SHP77 treated with DMSO at 0.1 percent for 48 hours (cell line): ENCODE measurements at places on chromosomes 11 and 22.

DNA sequence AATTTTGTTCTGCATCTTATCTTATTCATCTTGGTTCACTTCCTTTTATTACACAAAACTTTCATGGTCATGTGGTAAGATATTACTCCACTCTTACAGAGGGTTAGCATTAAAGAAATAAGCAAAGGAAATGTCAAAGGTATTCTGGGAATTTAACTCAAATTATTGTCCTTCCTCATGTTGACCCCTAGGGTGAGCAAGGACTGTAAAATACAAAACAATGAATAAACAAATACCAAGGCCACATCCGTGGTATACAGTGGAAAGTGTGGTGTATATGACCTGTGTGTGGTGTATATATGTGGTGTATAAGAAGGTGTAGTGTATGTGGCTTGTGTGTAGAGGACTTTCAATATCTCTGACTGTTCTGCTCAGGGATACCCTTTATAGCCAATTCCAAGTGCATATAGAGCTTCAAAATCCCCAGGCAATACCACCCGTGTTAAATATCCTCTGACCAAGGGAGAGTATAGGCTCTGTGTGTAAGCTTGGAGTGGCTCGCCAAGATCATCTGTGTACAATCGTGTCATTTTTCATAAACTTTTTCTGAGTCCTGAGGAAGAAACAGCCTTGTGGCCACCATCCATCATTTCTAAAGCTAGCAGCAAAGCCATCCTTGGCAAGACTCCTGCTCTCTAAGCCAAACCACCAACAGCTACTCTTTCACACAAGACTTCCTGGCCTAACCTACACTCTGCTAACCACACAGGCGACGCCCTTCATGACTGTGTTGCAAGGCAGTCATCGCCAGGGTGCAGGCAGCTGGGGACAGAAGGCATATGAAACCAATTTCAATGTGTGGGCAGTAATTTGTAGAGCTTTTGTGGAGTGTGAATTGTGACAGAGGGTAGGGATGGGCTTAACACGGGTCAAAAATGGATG, 548.0 kb downstream of the ETS1 start:
- no peak for DNase-seq

GRCh38 chr11:90947930-90948329, 725.1 kb upstream of the CHORDC1 start:
- DNase-seq = no peak

- no peak for DNase-seq
These were observed 557.1 kb upstream of the CADM1 start for GRCh38 chr11:116061322-116061721.

- no peak for DNase-seq
These were observed at the start of gene KCNJ4 for GRCh38 chr22:38455076-38455529. TSS of gene KCNJ4 (minus strand) at chr22:38455199. CDS start at chr22:38428132, 27,067 bp downstream.

GRCh38 chr22:35479985-35480550, 60.6 kb upstream of the RASD2 start:
- DNase-seq = no peak

- DNase-seq = no peak
These were observed 16.8 kb upstream of the RGL4 start for GRCh38 chr22:23673826-23674690.

- DNase-seq = no peak
These were observed 15.2 kb downstream of the NRIP3 start for GRCh38 chr11:8988329-8989234.

- no peak for DNase-seq
These were observed 108.9 kb upstream of the SLC5A12 start for GRCh38 chr11:26830757-26831156.

- no peak for DNase-seq
These were observed 43.1 kb upstream of the GRAMD1B start for GRCh38 chr11:123386796-123387510.

DNA sequence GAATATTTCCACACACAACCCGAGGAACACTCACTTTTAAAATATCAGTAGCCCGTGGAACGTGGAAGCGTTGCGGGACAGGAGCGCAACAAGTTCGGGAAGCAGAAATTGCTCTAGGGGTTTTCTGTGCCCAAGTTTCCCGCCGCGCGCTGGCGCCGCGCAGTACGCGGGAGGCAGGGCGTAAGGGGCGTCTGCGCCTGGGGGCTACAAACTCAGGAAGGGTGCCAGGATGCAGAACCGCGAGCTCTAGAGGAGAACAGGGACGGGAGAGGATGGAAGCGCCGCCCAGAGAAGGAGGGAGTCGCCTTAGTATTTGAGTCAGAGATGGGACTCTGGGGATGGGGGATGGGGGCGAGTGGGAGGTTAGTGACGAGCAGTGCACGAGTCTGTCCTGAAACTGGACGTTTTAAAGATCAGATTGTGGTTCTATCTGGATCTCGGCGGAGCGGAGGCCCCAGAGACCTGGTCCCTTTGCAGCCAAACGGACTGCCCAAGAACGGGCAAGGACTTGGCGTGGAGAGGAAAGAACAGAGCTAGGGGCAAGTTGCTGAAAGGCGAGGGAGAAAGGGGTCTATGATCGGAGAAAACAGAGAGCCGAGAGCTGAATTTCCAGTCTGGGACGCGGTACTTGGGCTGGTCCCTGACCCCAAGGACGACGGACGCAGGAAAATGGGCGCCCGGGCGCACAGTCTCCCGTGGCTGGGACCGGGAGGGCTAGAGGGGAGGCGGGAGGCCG, 4.7 kb downstream of the BSX start:
- DNase-seq = no peak

GRCh38 chr11:92948116-92948515, 21.3 kb upstream of the MTNR1B start:
- DNase-seq = no peak

GRCh38 chr11:47940904-47941649, 39.3 kb upstream of the PTPRJ start:
- DNase-seq = no peak

DNA sequence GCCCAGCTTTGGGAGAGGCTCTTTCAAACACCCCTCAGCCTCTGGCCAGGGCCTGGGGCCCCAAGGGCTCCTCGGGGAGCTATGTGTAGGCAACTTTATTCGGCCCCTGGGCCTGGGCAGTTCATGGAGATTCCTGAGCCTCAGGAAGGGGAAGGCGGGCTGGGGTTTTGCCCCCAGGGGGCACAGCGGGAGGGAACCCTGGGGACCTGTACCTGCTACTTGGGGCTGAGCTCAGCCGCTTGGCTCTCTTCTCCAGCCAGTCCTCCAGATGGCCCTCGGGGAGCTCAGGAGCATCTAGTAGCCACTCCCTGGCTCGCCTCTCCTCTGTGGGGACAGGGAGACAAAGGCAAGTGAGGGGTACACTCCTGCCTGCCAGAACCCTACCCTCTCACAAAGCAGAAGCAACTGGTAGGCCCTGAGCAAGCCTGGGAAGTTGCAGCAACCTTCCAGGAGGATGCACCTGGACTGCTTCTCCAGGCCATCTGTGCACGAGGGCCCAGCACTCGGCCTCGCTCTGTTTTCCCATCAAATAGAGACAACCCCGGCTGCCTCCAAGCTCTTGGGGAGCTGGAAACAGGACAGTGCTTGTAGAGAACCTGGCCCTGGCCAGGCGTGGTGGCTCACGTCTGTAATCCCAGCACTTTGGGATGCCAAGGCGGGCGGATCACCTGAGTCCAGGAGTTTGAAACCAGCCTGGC, 18.5 kb downstream of the CABP7 start:
- DNase-seq = no peak

DNA sequence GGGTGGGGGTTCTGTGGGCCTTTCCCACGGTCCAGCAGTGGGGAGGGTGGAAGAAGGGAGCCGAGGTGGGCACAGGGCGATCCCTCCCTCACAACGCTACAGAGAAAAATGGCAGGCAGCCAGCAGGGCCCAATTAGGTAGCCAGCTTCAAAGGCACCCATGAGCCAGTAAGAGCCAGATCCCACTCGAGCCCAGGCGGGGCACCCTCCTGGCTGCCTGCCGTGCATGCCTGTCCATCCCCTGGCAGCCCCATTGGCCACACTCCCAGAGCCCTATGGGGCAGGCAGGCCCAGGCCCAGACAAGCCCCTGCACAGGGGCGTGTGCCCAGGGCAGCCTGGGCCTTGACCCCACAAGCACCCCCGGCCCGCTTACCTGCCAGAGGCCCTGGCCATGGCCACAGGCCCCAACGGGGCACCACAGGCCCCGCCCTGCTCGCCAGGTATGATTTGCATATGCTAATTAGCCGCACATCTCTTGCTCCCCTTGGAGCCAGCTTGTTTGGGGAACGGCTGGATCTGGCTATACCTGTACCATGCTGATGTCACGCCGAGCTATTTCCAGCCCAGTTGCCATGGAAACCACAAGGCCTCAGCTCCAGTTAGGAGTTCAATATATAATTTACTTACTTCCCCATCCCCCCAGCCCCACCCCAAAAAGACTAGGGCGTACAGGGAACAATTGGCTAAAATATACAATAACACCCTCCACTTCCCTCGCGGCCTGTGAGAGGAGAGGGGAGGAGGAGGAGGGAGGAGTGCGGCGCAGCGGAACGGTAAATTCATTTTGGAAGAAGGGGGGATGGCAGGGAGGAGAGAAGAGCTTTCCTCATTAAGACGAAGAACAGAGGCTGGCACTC, 47.5 kb upstream of the TCF20 start:
- DNase-seq = no peak

GRCh38 chr11:74444173-74444826, 23.0 kb downstream of the KCNE3 start:
- DNase-seq = no peak

DNA sequence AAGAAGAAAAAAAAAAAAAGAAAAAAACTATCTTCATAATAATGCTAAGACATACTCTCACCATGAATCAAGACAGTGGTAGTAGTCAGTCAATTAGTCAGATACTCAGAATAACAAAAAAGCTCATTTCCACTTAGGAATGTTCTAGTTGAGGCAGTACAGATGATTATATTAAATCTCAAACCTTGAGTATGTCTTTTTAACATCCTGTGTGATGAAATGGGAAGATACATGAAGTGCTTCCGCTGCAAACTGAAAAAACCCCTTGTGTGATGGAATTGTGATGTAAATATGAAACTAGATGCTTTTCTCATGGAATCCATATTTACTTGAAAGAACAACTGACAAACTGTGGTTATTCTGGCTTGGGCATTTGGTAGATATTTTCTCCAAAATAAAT, 13.7 kb downstream of the AMOTL1 start:
- DNase-seq = no peak

GRCh38 chr22:36333644-36334043, 54.1 kb downstream of the MYH9 start:
- DNase-seq = no peak

- no peak for DNase-seq
These were observed 171.7 kb downstream of the INSC start for GRCh38 chr11:15286465-15286864.

DNA sequence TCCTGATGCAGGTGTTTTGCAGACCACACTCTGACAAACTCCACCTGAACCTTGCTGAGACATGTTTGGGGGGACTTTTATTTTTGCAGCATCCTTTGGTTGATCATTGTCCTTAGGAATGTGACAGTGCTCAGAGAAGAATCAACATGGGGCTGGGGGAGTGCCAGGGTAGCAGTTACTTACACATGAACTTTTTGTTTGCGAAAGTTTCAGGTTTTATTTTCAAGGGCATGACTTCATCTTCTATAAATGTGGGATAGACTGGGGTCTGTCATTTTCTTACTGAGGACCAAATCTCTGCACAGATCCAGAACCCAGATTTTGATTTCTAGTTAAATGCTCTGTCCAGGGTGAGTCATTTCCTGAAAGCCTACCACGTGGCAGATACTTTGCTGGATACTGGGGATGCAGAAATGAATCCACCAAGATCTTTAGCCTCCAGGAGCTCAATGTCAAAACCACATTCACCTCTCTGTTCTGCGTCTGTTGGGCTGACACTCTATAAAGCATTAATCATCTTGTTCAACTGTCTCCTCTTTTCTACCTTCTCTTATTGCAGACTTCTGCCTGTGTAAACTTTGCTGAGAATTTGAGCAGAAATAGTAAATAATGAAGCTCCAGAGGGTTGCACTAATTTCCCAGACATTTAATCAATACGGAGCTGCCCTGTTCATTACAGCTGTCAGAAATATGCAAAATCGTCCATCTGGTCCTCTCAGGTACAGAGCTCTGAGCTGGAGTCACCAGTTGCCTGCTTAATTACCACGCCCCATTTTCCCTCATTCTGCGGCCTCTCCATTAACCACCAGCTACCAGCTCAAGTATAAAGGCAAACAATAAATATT, 387.9 kb downstream of the MIAT start:
- DNase-seq = no peak

DNA sequence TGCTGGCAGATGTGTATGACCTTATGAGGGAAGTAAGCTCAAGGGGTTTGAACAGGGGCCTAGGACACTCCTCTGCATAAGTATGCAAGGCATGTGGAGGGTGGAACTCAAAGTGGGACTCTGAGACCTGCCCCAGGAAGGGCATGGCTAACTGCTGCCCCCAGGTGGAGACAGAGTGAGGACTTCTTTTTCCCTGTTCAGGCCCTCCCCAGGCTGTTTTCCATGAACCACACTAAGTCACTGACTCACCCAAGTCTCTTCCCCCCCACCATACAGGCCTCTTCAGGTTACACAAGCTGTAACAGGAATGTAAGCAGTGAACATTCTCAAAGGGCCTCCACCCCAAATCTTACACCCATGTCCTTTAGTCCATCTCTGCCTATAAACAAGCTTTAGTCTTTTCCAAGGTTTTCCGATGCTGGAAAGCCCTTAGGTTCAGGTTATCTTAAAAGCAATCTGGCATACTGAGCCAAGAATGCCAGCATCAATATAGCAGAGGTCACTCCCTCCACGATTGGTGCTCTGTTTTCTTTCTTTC, 13.1 kb downstream of the EEF1G start:
- no peak for DNase-seq

DNA sequence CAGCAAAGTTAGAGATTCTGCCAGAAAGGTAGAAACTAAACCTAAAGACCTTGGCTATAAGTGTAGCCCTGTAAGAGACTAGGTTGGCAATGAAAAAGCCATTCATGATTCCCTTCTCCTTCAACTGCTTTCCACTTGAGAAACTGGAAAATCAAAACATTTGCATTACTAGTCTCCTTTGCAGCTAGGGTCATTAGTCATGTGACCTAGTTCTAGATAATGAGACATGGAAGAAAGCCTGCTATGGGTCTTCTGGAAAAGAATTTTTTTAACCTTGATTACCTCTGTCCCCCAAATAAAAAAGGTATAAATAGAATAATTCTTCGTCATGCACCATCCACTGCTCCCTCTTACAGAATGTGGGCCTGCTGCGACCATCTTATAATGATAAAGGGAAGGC, 80.1 kb downstream of the SOX6 start:
- no peak for DNase-seq

DNA sequence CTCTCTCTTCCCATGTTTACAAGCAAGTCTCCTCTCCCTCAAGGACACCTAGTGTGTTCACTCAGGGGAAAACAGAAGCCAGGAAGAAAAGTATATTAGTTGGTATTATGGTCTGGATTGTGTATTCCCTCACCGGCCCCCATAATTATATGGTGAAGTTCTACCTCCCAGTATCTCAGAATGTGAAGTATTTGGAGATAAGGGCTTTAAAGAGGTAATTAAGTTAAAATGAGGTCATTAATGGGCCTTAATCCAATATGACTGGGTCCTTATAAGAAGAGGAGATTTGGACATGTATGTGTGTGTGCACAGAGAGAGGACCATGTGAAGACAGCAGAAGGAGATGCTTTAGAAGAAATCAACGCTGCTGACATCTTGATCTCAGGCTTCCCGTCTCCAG, 26.5 kb upstream of the THY1 start:
- DNase-seq = no peak
